ENCODE measurements at places on chromosomes 6 and 20.

GRCh38 chr6:2790588-2791449 is 25.6 kb downstream of the WRNIP1 start:
- peak; percentile 70 for DNase-seq

- no peak for DNase-seq
Observed at GRCh38 chr6:138446821-138447220, 42.8 kb downstream of the HEBP2 start.

GRCh38 chr20:2195614-2196013 is 94.0 kb downstream of the STK35 start:
- DNase-seq, result no peak

DNA sequence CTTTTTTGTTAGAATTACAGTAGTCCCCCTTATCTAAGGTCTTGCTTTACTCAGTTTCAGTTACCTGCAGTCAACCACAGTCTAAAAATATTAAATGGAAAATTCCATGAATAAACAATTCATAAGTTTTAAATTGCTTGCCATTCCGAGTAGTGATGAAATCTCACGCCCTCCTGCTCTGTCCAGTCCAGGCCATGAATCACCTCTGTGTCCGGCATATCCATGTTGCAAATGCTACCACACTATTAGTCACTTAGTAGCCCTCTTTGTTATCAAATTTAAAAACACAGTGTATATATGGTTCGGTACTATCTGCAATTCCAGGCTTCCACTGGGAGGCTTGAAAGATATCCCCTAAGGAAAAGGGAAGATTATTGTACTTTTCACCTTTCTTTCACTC is 164.6 kb upstream of the FAM83B start:
- no peak for DNase-seq

DNA sequence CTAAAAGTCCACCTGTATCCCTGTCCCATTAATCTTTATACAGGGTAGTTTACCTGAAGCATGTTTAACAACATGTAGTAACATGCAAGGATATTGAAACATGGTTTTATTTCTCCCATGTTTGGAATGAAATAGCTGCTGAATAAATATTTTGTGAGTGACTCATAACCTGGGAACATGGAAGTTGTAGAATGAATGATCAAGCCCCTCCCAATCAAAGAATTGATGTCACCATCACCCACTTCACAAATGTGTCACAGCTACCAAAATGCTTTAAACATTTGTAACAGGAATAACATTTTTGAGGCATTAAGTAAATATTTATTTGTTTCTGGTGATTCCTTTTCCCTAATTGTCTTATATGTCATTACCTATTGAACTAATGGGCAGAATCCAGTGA is 58.9 kb upstream of the TNFAIP3 start:
- DNase-seq, result no peak

- no peak for DNase-seq
Observed at GRCh38 chr20:16844406-16844805, 96.2 kb downstream of the OTOR start.

- no peak for DNase-seq
Observed at GRCh38 chr6:41162687-41163418, at the start of gene TREM2. TREM2 (minus strand) TSS chr6:41163116; CDS start chr6:41163082, 34 bp downstream.

DNA sequence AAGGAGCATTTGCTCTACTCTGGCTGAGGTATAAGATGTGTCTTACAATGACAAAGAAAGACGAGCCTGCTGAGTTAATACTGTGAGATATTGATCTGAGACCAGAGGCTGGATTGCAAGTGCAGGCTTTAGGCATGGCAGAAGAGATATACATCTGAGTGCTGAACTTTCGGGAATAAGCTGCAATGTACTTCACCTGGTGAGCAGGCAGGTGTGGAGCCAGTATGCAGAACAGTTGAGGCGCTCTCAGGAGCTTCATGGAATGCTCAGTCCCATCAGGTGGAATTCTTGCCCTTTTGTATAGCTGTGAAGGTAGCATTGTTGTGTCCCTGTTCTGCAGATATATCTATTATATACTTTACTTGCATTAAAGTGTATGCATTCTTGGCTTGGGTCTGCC is 179.3 kb upstream of the RIMS1 start:
- no peak for DNase-seq

GRCh38 chr6:137871831-137872454 is 4.9 kb downstream of the TNFAIP3 start:
- no peak for DNase-seq

- DNase-seq, result no peak
Observed at GRCh38 chr6:152310371-152310954, 326.7 kb downstream of the SYNE1 start.

DNA sequence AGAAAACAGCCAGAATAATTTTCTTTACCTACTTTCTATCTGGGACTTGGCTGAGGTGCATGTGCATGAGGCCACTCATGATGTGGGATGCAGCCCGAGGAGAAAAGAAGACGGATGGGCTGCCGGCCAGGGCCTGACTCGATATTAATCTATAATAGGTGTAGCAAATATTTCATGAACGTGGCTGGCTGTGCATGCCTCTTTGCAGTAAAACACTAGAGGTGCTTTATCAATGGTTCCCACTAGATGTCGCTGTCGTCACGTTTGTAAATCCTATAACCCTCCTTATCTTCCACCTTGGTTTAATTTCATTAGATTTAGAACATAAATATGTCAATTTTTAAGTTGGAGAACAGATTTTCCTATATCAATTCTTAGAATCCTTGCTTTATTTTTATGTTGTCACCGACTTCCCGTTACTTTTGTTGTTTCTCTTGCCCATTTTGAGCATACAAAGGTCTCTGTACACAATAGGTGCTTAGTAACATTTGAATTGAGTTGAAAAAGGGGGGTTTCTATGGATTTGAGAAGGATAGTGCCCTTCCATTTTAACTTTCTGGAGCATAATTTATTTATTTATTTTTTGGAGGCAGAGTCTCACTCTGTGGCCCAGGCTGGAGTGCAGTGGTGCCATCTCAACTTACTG is 19.6 kb upstream of the FERMT1 start:
- peak; percentile 59 for DNase-seq

- DNase-seq, result no peak
Observed at GRCh38 chr6:64479134-64479533, 843.5 kb downstream of the PHF3 start.

DNA sequence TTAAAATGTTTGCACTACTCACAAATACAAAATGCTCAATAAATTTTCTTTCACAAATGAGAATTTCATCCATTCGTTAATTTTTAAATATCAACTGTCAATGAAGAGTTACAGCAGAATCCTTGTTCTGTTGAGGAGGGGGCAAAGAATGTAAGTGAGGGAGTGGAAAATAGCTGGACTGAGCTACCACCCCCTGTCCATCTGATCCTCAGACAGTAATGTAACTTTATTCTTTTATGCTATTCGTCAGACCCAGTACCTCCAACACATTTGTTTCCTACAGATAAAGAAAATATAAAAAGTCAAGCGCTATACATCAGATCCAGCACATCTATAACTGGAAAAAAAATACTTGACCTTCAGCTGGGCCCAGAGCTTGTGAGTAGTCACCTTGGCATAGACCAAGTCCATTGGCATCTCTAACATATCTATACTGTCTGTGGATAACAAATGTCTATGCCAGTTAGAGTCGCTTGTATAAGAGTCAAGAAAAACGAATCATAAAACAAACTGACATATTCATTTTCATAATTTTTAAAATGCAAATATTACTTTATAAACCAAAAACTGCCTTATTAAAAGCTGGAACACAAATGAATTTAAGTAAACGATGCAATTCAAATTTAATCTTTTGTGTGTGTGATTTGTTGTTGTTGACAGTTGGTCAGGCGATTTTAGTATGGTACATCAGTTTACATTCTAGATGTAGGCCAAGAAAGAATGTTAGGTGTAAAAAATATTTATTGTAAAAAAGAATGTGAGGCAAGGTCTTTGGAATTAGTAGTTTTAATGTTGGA is 57.2 kb upstream of the HFE start:
- no peak for DNase-seq

DNA sequence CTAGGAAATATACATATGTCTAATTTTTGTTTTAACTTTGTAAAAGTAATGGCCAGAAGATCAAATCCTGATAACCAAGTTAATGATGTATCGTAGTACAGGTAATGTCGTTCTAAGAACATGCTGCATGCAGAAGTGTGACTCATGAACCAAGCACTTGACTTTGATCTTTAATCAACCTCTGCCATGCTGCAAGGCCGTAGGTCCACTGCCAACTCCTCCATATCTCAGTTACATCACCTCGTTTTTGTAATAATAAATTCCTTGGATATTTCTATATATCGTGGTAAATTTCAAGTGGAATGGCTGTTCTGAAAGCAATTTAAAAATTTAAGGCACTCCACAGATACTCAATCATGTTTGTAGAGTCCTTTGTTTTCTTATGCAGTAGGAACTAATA is 771.7 kb downstream of the EPHA7 start:
- DNase-seq, result no peak

GRCh38 chr20:6699921-6700562 is 67.4 kb upstream of the BMP2 start:
- no peak for DNase-seq

GRCh38 chr6:167517254-167517916 is 192.5 kb downstream of the TTLL2 start:
- no peak for DNase-seq

GRCh38 chr20:32278199-32278643 is 770 bp downstream of the KIF3B start:
- DNase-seq, result no peak

DNA sequence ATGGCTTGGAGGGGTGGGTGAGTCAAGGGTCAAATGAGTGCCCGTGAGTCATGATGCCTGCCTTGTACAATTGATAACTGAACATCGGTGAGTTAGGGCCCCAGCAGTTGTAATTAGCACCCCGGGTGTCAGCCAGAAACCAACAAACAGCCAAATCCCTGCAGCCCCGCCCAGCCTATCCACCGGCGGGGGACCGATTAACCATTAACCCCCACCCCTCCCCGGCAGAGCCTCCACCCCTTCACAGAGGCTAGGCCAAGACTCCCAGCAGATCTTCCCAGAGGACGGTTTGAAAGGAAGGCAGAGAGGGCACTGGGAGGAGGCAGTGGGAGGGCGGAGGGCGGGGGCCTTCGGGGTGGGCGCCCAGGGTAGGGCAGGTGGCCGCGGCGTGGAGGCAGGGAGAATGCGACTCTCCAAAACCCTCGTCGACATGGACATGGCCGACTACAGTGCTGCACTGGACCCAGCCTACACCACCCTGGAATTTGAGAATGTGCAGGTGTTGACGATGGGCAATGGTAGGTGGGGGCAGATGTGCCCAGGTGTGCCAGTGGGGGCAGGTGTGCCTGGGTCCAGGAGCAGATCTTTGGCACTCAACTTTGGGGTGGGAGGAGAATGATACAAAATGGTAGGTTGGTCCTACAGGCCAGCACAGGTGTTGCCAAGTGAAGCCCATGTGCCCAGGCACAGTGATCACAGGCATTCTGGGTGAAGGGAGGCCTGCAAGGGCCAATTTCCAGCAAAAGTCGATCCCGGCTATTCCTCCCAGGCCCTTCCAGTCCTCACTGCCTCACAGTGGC is 45.7 kb downstream of the HNF4A start:
- DNase-seq, result peak; percentile 87

- DNase-seq, result no peak
Observed at GRCh38 chr6:23218751-23219150, 649.4 kb downstream of the HDGFL1 start.

- DNase-seq, result no peak
Observed at GRCh38 chr20:39961637-39962244, 727.3 kb downstream of the MAFB start.

- no peak for DNase-seq
Observed at GRCh38 chr6:40510442-40510841, 76.7 kb downstream of the LRFN2 start.

- no peak for DNase-seq
Observed at GRCh38 chr6:134744301-134744700, 205.6 kb downstream of the ALDH8A1 start.

DNA sequence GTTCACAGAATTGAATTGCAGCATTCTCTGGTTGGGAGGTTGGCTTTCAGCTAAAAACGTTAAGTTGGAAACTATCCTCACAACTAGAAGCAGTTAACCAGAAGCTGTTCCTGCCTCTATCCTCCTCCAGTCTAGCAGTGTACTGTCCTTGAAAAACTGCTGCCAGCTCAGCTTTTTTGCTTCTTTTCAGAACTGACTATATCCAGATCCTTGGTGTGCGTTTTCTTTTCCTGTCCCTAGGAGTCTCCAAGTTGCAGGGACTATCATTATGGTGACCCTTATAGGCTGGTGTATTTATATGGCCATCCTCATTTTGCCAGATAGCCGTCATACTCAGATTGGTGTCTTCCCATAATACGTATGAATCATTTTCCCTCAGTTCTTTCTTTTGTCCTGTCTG is 5.5 kb downstream of the ITCH start:
- DNase-seq, result no peak

DNA sequence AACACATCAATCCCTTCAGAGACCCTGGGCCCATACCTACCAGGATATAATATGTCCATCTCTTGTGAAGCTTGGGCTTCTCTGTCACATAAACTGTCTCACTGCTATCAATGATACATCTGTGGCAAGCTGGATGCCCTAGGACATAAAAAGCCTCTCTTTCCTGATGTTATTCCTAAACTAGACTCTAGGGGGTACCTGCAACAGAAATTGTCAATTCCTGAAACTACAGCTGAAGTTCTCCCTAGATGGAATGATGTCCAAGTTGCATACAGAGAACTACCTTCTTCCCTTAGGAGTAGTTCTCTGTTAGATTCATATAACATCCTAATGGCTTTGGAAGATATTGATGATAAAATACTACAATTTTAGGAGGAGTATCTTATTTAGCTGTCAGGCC is 35.8 kb downstream of the TBX18 start:
- peak; percentile 10 for DNase-seq

DNA sequence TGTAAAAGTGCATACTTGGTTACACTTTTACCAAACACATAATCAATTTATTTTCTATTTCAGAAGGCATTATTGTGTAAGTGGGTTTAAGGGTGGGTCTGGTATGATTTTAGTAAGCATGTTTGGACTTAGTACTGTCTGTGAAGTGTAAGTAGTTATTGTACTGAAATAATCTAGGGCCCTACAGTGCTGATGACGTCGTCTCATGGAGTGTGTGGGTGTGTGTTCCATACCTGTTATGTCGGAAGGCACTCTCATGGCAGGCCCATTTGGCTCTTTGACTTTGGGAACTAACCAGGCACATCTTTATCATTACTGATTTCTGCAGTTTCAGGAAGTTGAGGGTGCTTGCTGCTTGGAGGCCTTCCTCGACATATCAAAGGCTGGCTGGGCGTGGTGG is 155.1 kb downstream of the SASH1 start:
- DNase-seq, result no peak

GRCh38 chr20:37839955-37840354 is 63.0 kb upstream of the VSTM2L start:
- DNase-seq, result no peak

- DNase-seq, result no peak
Observed at GRCh38 chr6:299104-299980, 7.1 kb downstream of the DUSP22 start.

GRCh38 chr20:59939052-59939878 is 840 bp downstream of the PPP1R3D start:
- DNase-seq, result no peak

- no peak for DNase-seq
Observed at GRCh38 chr6:66210964-66211363, 503.9 kb upstream of the EYS start.

GRCh38 chr20:64025101-64025825 is 10.7 kb upstream of the C20orf204 start:
- DNase-seq, result no peak
